SHP77 treated with DMSO at 0.1 percent for 48 hours (cell line): ENCODE measurements at places on chromosomes 11 and 22.

DNA sequence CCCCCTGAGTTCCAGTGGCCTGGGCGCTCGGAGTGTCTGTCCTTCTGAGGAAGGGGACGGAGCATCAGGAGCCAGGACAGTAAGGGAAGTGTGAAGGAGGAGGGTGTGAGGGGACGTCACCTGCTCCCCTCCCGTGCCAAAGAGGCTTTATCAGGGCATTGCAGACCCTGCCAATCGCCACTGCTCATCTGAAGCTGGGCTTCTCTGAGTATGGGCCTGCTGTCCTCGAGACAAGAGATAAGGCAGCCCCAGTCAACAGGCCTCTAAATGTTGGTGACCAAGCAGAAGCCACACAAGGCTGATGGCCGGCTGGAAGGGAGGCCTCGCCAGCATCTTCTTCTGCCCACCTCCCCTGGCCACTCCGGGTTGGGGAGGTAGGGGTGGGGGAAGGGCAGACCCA, 29.8 kb downstream of the LIF start:
- DNase-seq = no peak

- no peak for DNase-seq
Measured at GRCh38 chr11:10519630-10520029, 21.4 kb downstream of the RNF141 start.

- DNase-seq = peak; percentile 18
Measured at GRCh38 chr11:102390667-102391465, 43.9 kb downstream of the BIRC2 start.

GRCh38 chr22:50673231-50674129, 857 bp downstream of the SHANK3 start:
- DNase-seq = no peak

DNA sequence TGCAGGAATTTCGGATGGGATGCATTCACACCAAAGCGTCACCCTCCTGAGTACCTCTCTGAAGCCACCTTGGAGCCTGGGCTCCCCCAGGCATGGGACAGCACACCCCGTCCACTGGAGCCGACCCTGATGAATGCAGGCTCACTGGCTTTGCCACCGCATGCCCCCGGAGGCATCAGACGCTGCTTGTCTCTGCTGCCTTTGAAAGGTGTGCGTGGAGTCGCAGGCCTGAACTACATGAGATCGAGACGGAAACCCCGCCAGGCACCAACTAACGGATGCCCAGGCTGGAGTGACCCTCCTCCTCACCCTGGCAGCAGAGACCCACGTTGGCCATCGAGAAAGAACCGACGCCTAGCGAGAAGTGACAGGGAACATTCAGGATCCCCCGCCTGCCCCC, 22.5 kb downstream of the KRTAP5-5 start:
- DNase-seq = no peak

GRCh38 chr22:30393322-30393680, 3.5 kb upstream of the SEC14L2 start:
- DNase-seq = no peak

- no peak for DNase-seq
Measured at GRCh38 chr11:31645747-31646146, 136.2 kb downstream of the ELP4 start.

DNA sequence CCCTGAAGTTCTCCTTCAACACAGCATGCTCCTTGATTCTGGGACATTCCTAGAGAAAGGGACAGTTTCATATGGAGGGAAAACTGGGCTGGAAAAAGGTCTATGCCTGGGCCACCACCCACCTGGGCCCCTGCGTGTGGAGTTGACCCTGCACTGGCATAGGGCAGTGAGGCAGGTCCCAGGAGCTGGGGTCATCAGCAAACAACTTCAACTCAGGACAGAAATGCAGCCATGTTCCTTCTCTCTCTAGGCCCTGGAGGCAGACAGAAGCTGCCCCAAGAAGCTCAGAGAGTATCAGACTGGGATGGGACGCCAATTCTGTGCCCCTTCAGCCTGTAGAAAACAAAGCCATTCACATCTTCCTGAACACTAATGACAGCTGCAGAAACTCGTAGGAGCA, 34.9 kb downstream of the RTL6 start:
- no peak for DNase-seq

- DNase-seq = no peak
Measured at GRCh38 chr22:44274918-44275630, 37.7 kb downstream of the SHISAL1 start.

GRCh38 chr11:40175980-40176379, 1283.5 kb downstream of the LRRC4C start:
- no peak for DNase-seq

DNA sequence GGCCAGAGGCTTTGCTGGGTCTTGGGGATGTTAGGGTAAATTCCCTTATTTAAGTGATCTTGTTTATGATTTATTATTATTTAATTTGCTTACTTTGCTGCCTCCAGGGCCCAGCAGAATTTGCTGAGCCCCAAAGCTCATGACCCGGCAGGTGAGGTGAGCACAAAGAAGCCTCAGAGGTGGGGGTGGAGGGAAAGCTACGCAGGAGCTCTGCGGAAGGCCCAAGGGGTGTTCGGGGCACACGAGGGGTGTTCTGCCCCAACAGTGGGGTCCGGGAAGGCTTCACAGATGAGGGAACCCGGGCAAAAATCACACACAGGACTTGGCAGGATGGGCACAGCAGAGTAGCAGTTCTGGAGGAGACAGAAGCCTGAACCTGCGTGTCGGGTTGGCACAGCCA, 6.7 kb upstream of the LINC01488 start:
- DNase-seq = no peak

- no peak for DNase-seq
Measured at GRCh38 chr11:75203641-75204011, 36.9 kb upstream of the TPBGL start.

- no peak for DNase-seq
Measured at GRCh38 chr22:21710156-21710555, 25.4 kb downstream of the YPEL1 start.

GRCh38 chr22:42388130-42388797, 43.9 kb downstream of the NFAM1 start:
- peak; percentile 85 for DNase-seq

GRCh38 chr11:19910931-19911330, 198.3 kb downstream of the NAV2 start:
- DNase-seq = no peak

- DNase-seq = no peak
Measured at GRCh38 chr11:831961-832528, 707 bp upstream of the CD151 start.

GRCh38 chr11:73263640-73264039, 8.5 kb upstream of the P2RY6 start:
- no peak for DNase-seq

DNA sequence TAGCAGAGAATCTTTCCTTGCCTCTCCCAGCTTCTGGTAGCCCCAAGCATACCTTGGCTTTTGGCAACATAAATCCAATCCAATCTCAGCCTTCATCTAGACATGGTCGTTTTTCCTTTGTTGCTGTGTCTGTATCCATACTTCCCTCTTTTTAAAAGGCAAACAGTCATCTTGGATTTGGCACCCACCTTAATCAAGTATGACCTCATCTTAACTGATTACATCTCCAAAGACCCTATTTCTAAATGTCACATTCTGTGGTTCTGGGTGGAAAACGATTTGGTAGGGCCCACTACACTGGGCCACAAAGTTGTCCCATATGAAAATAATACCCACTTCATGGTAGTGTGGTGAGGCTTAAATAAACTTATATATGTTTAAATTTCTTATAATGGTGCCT, 852 bp downstream of the BUD13 start:
- DNase-seq = no peak

GRCh38 chr22:32620992-32621391, 146.4 kb downstream of the FBXO7 start:
- DNase-seq = no peak

DNA sequence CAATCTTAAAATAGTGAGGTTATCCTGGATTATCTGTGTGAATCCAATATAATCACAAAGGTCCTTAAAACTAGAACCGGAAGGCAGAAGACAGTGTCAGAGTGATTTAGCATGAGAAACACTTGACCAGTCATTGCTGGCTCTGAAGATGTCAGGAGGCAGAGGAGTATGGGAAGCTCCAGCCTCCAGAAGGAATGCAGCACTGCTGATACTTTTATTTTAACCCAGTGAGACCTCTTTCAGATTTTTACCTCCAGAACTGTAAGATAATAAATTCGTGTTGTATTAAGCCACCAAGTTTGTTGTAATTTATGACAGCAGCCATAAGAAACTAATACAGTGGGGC, 134.4 kb upstream of the ZC3H12C start:
- DNase-seq = no peak

- no peak for DNase-seq
Measured at GRCh38 chr11:128925250-128925600, 17.4 kb downstream of the TP53AIP1 start.

GRCh38 chr22:38213319-38213989, 11.7 kb downstream of the MAFF start:
- no peak for DNase-seq

GRCh38 chr11:2447253-2447950, 2.6 kb downstream of the KCNQ1 start:
- no peak for DNase-seq

DNA sequence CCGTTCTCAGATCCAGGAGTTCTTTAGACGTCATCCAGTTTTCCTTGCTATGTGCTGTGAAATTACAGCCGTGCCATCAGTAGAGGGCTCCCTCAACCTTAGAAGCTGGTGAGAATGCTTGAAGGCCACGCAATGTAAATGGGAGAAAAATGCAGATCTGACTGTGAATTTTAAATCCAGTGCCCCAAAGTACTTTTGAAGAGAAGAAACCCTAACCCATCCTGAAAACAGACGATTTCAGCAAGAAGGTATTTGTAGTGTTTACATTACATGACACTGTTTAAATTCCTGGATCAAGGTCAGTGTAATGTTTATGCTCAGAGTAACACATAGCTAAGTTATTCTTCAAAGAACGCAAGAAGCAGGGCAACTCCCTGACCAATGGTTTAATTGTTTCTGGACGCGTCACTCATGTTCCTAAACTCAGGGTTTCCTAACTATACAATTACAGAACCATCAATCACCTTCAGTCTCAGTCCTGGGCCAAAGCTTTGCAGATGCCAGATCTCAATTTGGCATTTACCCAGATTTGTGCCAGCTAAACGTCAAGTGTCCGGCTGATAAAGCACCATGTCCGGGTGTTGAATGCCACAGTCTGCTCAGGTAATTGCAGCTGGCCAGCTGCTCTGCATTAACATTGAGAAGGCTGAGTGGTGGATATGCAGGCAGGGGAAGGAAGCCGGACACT, 38.2 kb downstream of the ADAMTS8 start:
- DNase-seq = peak; percentile 2

DNA sequence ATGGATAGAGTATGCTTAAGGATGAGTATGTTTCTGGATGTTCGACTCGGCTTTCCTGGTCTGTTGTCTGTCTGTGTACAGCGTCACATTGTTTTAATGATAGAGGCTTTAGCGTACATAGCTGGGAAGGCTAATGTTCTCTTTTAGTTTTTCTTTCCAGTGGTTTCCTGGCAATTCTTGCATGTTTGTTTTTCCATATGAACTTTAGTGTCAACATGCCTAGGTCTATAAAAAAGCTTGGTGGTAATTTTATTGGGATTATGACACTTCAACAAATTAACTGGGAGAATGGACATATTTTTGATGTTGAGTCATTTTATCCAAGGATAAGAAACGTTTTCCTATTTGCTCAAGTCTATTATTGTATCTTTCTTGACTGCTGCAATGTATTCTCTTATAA, 17.6 kb downstream of the F2 start:
- DNase-seq = no peak

DNA sequence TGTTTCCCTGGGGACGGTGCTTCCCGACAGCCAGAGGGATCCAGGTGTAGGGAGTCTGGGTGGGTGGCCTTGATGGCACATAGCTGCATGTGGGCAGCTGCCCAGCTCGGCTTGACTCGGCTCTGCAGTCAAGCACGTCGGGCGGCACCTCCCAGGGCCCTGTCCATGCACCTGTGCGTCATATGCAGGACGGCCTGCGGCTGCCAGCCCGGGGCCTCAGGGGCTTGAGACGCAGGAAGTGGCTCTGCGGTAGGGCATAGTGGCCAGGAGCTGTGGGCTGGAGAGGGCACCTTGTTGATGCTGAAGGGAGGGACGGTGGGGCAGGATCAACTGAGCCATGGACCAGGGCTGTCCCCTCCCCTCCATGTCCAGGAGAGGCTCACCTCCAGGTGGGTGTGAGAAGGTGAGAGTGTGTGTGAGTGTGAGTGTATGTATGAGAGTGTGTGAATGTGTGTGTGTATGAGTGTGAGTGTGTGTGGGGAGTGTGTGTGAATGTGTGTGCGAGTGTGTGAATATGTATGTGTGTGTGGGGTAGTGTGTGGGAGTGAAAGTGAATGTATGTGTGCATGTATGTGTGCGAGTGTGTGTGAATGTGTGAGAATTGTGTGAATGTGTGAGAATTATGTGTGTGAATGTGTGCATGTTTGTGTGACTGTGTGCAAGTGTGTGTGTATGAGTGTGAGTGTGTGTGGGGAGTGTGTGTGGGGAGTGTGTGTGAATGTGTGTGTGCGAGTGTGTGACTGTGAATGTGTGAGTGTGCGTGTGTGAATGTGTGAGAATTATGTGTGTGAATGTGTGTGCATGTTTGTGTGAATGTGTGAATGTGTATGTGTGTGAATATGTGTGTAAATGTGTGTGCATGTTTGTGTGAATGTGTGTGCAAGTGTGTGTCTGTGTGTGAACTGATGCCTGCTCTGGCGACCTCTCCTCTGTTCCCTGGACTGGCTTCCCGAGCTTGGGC, 5.7 kb upstream of the SUN2 start:
- DNase-seq = peak; percentile 24

DNA sequence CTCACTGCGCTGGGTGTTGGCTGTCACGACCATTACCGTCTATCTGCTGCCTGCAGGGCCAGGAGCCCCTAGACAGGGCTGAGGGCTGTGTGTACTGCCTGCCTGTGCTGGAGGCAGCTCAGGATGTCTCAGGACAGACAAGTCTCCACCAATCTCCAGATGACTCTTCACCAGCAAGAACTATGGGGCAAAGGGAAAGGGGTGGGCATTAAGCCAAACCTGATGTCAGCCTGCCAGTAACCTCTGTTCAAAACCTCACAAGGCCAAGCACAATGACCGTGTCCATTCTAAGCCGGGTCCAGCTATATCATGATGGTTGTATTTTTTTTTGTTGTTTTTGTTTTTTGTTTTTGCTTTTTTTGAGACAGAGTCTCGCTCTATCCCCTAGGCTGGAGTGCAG, 31.6 kb downstream of the MAFF start:
- no peak for DNase-seq

DNA sequence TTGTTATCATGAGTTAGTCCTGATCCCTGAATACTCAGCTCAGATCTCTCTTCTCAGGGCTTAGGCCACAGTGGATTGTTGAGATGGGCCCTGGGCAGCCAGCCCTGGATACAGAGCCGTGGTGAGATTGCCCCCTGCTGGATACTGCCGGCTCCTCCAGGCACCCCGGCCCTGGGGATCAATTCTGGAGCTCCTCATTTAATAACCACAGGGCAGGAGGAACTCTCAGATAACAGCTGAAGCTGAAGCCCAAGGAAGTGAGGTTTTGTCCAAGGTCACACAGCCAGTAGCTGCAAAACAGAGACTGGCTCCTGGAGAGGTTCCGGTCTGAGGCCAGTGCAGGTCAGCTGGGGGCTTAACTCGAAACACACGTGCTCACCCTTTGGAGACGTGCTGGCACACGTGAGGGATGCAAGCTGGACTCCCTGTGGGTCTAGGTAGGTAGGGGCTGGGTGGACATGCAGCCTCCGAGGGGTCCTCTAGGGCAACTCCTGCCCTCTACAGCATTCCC, 16.0 kb downstream of the USH1C start:
- no peak for DNase-seq
